ENCODE measurements at places on chromosomes 16 and 17.

DNA sequence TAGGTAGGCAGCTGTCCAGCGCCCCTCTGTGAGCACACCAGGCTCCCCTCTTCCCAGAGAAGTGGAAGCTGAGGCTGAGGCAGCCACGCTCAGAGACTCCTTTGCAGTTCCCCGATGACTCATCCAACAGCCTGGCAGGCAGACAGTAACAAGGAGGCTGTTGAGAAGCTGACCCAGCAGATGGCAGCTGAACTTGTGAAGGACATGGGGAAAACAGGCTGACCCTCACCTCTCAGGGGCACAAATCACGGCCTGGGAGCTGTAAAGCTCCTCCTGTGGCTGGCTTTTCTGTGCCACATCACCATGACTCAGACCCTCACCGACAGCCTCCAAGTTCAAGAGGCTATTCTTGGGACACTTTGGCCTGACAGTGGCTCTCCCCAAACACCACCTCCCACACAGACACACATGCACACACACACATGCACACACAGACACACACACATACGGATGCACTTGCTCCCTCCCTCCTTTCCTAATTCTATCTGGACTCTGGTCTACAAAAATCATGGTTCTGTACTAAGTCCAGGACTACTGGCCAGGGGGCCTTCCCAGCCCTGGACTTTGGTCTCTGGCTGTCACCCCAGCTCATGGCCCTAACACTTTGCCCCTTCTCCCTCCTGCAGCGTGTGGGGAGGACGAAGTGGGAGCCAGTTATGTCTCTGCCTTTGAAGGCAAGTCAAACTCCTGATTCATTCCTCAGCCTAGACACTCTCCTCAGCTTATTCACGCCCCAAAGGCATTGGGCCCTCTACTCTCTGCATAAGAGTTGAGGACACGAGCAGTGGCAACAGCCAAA, 23.2 kb downstream of the MAP3K14 start:
- peak; percentile 94 for DNase-seq

DNA sequence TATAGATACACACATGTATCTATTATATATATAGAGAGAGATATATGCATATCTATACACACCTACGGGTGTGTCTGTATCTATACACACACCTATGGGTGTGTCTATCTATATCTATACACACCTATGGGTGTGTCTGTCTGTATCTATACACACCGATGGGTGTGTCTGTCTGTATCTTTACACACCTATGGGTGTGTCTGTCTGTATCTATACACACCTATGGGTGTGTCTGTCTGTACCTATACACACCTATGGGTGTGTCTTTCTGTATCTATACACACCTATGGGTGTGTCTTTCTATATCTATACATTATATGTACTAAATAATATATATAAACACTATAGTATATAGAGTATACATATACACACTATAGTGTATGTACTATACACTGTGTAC, 738.5 kb downstream of the MAF start:
- no peak for DNase-seq

DNA sequence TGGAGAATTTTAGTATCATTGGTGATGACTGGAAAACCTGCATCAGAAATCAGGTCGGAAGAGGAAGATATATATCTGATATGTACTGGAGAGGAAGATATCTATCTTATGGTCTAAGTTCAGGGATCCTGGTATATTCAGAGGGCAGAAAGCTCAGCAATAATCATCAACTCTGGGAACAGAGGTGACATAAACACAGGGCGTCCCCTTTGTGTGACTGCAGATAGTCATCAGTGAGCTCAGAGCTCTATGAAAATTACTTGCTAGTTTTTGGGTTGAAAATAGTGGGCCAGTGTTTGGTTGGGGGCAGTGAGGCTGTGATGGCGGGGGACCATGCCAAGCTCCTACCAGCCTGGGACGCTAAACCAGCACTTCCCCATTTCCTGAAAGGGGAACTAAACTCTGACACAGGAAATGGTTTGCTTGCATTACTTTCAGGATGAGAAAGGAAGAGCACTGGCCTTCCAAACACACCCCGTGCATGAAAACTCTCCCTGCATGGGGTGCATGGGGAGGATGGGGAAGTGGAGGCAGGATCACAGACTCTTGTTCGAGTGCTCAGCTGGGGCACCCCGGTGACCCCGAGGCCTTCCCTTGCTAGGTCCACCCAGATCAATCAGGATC, 15.8 kb downstream of the NOD2 start:
- DNase-seq = no peak

DNA sequence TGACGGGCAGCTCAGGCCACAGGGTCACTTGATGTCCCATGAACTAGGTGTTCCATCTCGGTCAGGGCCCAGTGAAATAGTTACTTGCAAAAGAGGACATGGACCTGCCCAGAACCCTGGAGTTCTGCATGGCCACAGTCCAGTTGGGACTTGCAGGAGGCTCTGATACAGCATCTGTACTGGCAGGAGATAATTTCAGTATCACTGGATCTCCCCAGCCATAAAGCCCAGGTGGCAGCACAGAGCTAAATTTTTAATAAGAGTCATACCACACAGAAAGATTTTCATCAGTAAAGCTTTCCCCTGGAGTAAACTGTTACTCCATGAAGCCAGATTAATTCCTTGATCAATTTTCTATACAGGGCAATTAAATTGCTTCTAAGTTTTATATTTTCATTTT, 18.0 kb upstream of the SLC16A5 start:
- DNase-seq = no peak

DNA sequence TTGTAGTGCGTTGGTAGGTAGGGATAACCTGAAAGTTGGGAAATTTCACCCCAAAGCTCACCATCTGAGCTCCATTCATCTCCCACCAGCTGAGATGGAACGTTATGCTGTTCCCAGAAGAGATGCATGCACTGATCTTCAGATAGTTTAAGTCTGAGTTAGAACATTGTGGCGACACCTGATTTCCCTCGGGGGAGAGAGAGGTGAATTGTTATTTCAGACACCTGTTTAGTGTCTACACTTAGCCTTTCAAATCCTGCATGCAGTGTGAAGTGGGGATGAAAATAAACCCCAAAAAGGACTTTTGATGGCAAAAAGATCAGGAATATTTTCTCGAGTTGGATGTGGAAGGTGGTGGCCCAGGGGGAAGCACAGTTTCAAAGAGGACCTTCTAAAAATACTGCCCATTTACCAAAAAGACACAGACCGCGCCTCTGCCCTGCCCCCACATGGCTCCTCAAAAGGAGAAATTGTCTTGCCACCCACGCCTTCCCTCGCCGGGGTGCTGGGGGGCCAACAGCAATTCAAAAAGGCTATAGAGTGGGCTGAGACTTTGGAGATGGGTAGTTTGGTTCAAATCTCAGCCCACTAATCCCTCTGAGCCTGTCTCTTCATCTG, 11.4 kb downstream of the CIITA start:
- DNase-seq = peak; percentile 37

- DNase-seq = no peak
Observed at GRCh38 chr17:73142872-73143381, 21.9 kb upstream of the SSTR2 start.

DNA sequence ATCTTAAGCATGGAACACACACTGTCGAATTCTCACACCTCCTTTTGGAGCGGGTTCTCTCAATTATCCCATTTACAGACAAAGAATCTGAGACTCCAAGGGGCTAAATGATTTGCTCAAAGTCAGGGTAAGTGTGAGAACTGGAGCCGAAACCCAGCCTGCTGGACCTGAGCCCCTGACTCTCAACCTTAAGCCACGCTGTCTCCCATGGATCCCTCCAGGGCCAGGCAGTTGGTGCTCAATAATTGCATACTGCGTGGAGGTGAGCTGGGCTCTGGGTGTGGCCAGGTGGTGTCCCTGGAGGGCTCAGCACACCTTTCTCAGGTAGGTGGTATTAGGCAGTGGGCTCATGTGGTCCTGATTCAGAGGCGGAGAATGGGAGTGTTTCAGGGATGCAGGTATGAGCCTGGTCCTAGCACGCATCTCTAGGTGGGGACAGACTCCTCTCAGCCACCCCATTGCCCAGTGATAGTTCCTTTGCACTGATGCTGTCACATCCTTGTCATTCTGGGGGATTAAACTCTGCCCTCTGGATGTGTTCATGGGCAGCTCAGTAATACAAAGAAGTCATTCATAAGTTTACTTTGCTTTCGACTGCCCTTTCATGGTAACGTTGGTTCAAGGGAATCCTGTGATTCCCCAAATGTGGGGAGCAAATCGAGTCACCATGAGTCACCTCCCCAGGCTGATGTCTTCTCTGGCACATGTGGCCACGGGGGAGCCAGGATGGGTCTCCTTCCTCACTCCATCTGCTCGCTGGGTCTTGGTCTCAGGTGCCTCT, 399.5 kb upstream of the TNRC6C start:
- no peak for DNase-seq

DNA sequence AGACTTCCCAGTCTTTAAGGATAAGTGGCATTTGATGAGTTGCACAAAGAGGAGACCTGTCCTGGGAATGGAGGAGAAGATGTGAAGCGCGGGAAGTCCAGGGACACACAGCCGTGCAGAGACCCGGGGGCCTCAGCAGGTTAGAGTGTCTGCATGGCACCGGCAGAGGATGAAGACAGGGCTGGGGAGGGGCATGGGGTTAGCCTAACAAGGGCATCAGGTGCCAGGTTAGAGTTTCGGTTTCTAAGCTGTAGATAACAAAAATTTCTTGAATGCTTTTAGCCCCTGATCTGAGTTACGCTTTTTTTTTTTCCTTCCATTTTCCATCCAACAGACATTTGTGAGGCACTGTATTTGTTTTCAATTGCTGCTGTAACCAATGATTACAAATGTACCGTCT, 594.3 kb downstream of the MAF start:
- DNase-seq = no peak

DNA sequence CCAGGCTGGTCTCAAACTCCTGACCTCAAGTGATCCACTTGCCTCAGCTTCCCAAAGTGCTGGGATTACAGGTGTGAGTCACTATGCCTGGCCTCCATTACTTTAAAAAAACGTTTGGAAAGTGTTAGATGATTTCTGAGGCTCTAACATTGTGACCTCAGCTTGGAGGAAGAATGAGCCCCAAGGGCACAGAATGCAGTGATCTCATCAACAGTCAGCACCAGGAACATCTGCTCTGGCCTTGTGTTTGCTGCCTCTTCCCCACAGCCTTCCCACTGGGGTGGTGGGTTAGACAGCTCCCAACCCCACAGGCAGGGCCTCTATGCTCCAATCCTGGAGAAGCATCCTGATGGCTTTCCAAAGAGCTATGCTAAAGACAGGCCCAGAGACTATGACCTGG, 37.7 kb upstream of the SREBF1 start:
- DNase-seq = no peak

DNA sequence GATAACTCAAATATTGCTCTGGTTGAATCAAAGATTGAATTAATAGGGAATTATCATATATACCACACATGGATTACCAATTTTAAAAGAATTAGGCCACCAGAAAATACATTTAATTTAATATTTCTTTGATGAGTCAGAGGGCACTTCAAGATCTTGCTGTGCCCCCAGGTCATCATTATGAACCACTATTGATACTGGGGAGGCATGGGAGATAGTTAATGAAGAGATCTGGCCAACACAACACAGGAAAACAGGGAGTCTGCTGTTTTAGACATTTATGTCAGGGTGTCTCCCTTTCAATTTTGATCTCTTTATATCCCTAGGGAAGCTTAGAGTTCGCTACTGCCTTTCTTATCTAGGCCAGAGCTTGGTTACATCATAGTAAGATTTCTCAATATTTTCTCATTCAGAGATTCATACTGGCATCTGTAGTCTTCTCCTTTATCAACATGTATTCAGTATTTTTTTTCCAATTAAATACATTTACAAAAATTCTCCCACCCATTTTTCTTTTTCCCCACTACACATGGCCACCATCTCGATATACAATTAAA, 158.3 kb upstream of the ZFHX3 start:
- no peak for DNase-seq

- no peak for DNase-seq
Observed at GRCh38 chr16:84925092-84925772, 86.1 kb downstream of the ZDHHC7 start.

DNA sequence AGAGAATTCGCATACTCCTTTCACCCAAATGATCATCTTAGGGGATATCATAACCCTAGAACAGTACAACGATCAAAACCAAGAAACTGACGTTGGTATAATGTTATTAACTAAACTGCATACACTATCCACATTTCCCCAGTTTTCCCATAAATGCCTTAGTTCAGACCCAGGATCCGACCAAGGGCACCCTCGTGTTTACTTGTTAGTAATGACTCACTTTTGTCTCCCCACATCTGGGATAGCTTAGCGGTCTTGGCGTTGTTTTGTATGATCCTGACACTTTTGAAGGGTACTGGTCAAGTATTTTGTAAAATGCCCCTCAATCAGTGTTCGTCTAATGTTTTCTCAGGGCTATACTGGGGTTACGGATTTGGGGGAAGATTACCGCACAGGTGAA, 8.0 kb downstream of the HS3ST3A1 start:
- DNase-seq = no peak

DNA sequence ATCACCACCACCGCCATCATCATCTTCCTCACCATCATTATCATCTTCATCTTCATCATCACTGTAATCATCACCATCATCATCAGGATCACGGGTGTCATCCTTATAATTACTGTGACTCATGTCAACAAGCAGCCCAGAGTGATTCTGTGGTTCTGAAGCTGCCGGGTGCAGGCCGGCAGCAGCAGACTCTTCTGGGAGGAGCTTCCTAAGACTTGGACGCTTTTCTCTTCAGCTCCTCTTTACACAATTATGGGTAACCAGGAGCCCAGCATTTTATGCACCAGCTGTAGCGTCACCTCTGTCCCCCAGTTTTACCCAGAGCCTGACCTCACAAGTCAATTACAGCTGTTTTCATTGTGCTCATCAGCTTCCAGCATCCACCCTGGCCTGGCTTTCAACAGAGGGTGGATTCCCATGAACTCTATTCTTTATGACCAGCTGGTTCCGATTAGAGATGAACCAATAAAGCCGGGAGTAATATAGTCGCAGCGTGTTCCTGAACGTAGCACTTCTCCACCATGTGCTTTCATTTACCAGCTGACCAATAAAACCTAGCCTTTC, 275.8 kb downstream of the FOXL1 start:
- DNase-seq = no peak

DNA sequence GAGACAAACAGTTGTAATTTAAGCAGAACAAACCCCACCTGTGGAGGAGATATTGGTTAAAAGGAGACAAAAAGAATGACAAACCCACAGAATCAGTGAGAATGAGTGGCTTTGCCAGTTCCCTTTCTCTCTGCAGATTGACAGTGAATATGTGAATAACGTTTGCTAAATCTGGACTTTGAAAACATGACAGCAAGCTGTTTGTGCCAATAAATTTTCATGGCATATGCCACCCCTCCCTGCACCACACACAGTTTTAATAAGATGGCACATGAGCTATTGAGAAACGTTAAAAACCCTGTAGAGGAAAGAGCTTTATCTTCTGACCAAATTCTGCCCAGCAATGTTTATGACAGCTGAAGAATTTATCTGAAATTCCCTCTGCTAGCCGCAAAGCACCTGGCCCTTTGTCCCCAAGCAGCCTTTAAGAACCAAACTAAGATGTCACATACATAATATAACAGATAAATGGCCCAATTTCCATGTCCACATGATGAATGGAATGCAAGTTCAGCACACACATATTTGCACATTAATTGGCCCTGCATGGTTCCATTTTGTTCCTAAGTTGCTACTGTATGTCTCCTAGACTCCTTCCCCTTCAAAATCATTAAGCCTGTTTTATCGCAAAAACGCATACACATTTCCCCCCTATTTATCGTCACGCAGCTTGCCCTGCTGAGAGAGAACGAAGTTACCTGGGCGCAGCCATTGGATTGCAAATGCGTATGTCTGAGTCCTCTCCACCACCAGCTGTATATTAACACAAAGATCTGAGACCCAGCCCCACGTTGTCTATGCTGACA, 773.5 kb upstream of the EEF2KMT start:
- DNase-seq = no peak
